ENCODE measurements at places on chromosomes 11 and 22. TPM values are rescaled to one million over a fixed set of nuclear protein-coding genes. Genes with fewer than 3 reads are reported as not detected.

POTEH gene
- total RNA-seq = not detected

DNA sequence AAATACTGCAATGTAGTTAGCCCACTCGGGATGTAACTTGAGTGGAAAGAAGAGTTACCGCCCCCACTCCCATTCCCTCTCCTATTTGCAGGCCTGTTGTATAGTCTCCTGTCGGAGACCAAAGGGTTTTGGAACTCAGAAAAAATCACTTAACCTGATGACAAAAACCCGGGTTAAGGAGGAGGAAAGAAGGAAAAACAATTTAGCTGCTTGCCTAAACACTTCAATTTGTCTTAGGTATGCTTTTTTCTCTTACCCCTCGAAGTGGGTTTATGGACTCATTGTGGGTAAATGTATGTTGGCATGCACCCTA is 2.2 kb downstream of the YAP1 start:
- no peak for DNase-seq

DNA sequence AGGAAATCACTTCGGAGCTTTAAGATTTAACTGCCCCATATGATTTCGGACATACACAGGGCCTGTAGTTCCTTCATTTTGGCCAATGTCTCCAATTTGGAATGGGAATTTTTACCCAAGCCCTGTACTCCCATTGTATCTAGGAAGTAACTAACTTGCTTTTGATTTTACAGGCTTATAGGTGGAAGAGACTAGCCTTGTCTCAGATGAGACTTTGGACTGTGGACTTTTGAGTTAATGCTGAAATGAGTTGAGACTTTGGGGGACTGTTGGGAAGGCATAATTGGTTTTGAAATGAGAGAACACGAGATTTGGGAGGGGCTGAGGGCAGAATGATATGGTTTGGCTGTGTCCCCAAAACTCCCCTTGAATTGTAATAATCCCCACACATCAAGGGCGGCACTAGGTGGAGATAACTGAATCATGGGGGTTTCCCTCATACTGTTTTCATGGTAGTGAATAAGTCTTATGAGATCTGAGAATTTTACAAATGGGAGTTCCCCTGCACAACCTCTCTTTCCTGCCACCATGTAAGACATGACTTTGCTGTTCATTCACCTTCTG is 130.5 kb downstream of the LARGE1 start:
- no peak for DNase-seq

DNA sequence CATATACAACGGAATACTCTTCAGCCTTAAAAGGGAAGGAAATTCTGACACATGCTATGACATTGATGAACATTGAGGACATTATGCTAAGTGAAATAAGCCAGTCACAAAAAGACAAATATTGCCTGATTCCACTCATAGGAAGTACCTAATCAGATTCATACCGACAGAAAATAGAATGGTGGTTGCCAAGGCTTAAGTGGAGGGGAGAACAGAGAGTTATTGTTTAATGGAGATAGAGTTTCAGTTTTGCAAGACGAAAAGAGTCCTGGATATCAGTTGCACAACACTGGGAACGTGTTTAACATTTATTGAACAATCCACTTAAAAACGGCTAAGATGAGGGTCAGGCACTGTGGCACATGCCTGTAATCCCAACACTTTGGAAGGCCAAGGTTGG is 45.6 kb upstream of the HIPK3 start:
- no peak for DNase-seq

OR52E8 gene
- total RNA-seq = not detected

- DNase-seq = no peak
Observed at GRCh38 chr22:40178417-40179409, 988 bp downstream of the TNRC6B start.

- DNase-seq = no peak
Observed at GRCh38 chr11:93089474-93090102, 108.2 kb downstream of the SLC36A4 start.

DNA sequence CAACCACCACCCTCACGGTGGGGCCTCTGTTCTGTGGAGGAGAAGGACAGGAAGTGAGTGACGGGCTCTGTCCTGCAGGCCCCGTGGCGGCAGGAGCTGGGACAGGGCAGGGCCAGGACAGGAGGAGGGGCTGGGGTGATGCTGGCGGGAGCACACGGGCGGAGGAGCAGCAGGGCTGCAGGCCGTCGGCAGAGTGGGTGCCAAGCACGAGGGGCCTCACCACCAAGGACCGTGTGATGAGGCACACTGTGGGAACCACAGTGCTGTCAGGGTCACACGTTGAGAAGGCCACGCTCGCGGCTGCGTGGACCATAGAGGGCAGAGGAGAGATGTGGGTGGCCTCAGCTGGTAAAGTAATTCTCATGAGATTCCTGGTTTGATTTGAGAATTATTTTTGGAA is 8.5 kb downstream of the SCO2 start:
- peak; percentile 22 for DNase-seq

- peak; percentile 37 for DNase-seq
Observed at GRCh38 chr22:19716041-19716828, 1.9 kb downstream of the SEPTIN5 start.

ANO5 gene
- total RNA-seq = 59.1 TPM

GRCh38 chr11:66371627-66372415 is at the start of gene SLC29A2:
Gene SLC29A2 (minus strand): TSS chr11:66371760. CDS start chr11:66371591, 169 bp downstream.
- peak; percentile 76 for DNase-seq

GRCh38 chr11:111938687-111939160 is 1.6 kb downstream of the DIXDC1 start:
- no peak for DNase-seq

GRCh38 chr22:43996981-43997265 is 27.2 kb upstream of the PARVB start:
- DNase-seq = no peak

GRCh38 chr11:46122945-46123715 is 1.9 kb upstream of the PHF21A start:
- DNase-seq = no peak

DNA sequence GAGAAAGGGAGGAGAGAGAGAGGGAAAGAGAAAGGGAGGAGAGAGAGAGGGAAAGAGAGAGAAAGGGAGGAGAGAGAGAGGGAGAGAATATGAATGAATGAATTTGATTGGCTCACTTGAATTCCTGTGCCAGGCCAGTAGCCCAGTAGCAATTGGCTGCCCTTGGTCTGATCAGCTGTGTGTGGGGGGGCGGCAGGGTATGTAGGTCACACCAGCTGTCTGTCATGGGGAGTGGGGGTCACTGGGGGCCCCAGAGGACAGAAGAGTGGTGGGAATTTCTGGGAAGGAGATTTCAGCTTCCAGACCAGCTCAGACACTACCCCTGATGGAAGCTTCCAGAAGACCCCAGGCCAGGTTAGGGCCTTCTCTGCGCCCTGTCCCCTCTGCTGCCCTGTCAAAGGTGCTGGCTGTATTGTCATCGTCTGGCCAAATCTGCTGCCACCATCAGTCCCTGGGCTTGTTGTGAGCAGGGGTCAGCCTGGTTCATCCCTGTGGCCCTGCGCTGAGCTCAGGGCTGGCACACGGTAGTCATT is 21.1 kb downstream of the MPPED1 start:
- no peak for DNase-seq

FAM83F gene
- 6.1 TPM for total RNA-seq

OR52H1 gene
- not detected for total RNA-seq

DNA sequence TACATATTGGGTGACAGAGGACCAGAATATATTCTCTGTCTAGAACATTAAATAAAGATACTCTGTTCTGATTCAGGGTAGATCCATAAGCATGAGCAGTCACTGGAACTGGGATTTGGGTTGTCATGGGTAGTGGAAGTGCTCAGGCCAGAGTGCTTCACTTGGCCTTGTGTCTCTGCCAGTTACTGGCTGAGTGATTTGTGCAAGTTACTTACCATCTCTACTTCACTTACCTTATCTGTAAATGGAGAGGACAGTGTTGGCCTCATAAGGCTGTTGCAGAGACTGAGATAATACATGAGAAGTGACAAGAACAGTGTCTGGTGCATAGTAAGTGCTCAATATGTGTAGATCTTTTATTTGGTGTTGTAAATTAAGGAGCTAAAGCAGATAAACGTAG is 17.6 kb downstream of the ATXN10 start:
- no peak for DNase-seq

MCAT gene
- total RNA-seq = 15.5 TPM

DNA sequence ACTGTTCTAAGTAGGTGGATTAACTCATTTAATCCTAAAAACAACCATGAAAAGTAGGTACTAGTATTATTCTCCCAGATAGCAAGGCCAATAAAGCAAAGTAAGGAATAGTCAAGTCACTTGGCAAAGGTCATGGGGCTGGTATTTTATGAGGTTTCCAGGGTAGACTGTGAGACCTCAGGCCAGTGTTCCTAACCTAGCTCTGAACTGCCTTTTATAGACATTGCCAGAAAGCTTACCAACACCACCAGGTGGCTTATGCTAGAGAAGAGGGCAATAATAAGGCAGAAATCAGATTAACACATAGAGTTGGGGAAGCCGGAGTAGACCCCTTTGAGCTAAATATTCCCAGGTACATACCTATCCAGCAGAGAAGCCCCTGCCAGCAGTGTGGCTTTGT is 490.9 kb upstream of the TENM4 start:
- no peak for DNase-seq

GRCh38 chr11:12222055-12222792 is 111.8 kb downstream of the MICAL2 start:
- DNase-seq = no peak

HMOX1 gene
- total RNA-seq = 7.4 TPM

RFPL1 gene
- not detected for total RNA-seq

Data from Right ventricle myocardium inferior (tissue), 1 donor.